ENCODE measurements at places on chromosomes 2 and 18.

DNA sequence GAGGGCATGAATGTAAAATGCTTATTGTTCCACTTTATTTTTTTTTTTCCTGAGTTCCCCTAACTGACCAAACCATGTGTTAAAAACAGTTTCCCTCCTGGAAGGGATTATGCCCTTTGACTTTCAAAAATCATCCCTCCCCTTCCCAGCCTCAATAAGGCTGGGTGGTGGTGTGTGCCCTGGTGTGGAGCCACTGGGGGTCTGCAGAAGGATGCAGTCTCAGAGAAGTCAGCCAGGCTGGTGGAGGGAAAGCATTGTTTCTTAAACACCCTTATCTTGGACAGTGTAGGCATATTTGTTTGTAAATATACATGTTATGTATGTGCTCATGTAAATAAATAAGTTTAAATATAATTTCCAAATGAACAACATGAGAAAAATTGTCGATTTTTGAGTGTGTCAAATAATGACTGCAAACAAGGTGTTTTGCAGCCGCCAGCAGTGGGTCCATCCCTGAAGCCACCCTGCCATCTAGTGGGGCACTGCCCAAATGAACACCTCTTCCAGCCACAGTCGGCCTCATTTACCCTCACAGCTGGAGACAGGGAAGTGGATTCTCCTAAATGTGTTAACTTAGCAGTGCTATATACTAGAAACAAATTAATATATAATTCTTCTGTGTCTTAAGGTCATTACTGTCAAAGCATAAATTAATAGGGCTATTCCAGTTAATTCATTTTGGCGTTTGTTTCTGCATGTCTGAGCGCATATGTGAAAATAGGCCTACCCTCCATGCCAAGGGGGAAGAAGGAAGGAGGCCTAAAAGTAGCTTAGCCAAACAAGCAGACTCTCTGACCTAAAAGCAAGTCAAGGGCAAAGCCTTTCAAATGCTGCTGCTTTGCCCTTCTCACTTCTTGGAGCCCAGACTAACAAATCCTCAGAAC is 209.6 kb upstream of the PIK3C3 start:
- DNase-seq, result peak; percentile 45

DNA sequence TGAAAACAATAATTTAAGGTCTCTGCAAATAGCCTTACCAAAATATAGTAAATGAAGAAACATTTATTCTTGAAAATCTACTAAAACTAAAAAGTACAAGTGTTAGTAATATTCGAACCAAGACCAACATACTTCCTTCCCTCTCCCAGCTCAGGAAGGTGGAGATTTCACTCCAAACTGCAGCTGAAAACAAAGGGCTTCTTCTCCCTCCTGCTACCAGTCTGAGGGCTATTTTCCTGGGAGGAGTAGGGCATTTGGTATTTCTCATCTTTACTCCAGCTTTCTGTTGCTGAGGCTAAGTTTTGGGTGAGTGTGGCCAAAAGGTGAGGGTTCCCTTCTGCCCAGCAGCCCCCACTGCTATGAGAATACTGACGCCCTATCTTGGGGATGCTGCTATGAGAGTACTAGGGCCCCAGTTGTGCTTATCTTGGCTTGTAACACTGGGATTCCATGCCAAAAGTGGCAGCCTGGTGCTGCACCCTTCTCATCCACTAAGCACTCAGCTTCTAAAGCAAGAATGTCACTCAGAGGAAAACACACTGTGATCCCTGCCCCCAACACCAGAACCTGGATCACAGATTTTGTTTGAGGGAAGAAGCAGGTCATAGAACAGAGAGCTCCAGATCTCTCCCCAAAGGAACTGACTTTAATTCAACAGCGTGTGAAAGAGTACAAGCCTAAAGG is 130.7 kb upstream of the KLF7 start:
- DNase-seq, result no peak

DNA sequence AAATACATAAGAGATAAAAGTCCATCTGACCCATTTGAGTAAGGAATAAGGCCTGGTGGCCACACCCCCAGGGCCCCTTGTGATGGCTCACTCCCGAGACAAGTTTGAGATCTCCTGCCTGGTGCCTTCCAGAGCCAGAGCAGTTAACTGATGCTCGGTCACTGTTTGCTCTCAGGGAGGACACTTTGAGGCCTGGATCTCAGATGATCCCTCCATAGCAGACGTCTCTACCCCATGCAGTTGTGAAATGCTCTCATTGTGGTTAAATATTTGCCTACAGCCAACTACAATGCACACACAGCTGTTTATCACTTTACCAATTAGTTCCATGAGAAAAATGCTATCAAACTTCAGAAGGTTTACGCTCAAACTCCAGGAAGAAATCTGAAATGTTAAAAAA is 12.3 kb downstream of the GYPC start:
- DNase-seq, result no peak

DNA sequence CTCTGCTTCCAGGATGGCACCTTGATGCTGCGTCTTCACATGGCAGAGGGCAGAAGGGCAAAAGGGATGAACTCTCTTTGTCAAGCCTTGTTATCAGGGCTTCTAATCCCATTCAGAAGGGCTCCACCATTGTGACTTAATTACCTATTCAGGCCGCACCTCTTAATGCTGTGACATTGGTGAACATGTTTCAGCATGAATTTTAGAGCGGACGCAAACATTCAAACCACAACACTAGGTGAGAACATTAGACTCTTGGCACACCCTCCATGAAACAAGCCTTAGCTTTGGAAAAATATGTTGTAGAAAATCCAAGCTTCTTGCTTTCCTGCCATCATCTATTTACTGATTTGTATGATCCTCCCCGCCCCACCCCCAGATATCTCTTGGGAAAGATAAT is 17.9 kb downstream of the DAW1 start:
- no peak for DNase-seq

- no peak for DNase-seq
Measured at GRCh38 chr2:223797037-223797436, 40.3 kb downstream of the AP1S3 start.

DNA sequence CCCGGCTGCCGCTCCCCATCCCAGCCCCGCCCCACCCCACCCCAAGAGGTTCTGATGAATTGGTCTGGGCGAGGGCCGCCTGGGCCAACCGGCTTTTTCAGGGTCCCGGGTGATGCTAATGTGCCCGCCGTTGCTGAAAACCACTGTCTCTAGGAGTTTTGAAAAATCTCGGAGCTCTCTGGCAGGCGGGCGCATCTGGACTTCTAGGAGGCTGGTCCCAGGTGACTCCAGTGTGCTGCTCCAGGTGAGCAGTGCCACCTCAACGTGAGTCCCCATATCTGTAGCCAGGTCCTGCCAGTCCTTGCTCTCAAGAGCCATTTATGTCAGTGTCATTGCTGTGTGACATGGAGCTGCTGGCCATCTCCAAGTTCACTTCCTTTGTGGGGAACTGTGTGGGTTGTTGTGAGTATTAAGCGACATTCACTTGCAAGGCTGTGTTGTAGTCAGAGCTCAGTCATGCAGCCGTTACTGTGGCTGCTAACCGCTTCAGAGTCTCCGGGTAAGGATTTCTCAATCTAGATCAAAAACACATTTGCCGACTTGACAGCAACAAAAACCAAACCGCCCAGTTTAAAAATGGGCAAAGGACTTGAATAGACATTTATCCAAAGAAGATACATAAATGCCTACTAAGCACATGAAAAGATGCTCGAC is at the start of gene RFX8:
Gene RFX8 (minus strand): TSS at position 382 of the 654 bp plus-strand sequence. CDS start 8,264 bp downstream, outside the sequence.
- DNase-seq, result no peak

DNA sequence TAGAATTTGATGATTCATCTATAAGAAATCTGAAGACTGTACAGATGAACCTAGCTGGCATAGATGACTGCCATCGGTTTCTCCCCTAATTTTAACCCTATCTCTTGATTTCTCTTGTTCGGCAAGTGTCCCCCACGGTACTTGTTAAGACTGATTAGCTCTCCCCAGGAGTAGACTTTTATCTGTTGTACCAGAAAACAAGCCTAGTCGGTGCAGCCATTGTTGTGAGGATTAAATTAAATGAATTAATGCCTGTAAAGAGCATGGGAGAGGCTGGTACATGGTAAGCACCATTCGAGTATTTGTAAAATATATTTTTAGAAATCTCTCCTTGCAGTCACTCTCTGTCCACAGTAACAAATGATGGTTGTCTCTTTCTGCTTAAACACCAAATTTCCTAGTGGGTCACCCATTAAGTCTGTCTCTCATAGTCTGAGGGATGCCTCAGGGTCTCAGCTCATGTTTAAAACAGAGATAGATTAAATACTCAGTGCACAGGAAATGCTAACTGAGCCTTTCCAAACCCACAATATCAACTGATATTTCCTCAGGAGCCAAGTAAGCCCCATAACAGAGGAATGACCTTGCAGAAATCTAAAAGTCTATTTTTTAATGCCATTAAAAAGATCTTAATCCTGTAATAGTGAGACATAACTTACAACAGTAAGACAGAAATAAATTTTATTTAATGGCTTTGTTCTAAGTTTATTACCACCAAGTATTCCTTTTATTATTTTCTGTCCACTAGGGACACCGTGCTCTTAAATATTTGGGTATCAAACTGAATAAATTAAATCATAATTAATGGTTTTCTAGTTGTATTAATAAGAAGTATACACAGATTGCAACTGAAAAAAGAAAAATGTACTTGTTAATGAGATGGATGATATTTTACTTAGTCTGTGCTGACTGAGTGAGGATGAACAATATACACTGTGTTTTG is 2.9 kb upstream of the B4GALT6 start:
- DNase-seq, result no peak

DNA sequence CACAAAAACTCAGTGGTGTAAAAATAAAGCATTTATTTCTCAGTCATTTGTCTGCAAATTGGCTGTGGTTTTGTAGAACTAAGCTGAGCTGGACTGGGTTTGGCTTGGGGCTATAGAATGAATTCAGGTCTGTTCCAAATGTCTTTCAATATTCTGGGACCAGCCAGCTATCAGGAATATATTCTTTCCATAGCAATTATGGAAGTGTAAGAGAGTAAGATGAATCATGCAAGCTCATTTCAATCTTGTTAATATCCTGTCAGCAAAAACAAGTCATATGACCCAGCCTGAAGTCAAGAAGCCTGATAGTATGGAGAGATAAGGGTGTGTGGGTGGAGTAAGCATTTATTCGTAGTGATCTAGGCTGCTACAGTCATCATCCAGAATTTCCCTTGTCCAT is 481.0 kb upstream of the CDH2 start:
- DNase-seq, result no peak

GRCh38 chr2:88697370-88698026 is 6.0 kb downstream of the RPIA start:
- DNase-seq, result no peak

GRCh38 chr2:38128653-38129052 is 52.7 kb upstream of the CYP1B1 start:
- DNase-seq, result peak; percentile 35

DNA sequence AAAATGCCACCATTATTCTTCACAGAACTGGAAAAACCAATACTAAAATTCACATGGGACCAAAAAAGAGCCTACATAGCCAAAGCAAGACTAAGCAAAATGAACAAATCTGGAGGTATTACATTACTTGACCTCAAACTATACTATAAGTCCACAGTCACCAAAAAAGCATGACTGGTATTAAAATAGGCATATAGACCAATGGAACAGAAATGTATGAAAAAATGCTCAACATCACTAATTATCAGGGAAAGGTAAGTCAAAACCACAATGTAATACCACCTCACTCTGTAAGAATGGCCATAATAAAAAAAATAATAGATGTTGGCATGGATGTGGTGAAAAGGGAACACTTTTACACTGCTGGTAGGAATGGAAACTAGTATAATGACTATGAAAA is 158.6 kb downstream of the CDH2 start:
- no peak for DNase-seq

DNA sequence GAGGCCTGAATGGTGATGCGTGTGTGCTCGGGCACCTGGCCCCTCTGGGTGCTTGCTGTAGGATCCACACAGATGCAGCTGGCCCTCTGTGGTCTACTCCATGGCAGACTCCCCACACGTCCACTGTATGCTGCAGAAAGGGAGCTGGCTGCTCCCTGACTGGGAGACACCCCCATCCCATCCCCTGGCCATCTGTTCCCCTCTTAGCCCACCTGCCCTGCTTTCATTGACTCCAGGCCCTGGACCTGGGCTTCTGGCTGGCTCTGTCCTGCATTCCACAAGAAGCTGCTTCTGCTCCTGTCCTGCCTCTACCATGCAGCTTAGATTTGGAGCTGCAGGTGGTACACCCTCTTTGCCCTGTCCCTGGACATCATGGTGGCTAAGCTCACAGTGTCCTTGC is 80.1 kb downstream of the FHOD3 start:
- no peak for DNase-seq

GRCh38 chr2:160111951-160112798 is 49.8 kb upstream of the PLA2R1 start:
- no peak for DNase-seq

DNA sequence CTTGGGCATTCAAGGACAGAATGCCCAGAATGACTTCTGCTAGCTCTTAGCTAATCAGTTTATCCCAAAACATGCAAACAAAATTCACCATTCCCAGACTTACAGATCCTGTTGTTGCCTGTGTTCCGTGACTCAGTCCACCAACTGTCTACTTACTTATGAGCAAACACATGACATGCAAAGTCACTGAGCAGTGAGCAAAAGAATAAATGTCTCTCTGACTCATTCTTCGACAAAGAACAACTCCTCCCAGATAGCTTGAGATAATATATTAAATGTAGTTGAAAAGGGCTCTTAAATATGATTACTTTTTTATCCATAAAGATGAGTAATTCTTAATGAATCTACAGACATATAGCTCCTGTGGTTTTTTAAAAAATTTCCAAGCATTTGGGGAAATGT is 9.0 kb upstream of the CREG2 start:
- no peak for DNase-seq

DNA sequence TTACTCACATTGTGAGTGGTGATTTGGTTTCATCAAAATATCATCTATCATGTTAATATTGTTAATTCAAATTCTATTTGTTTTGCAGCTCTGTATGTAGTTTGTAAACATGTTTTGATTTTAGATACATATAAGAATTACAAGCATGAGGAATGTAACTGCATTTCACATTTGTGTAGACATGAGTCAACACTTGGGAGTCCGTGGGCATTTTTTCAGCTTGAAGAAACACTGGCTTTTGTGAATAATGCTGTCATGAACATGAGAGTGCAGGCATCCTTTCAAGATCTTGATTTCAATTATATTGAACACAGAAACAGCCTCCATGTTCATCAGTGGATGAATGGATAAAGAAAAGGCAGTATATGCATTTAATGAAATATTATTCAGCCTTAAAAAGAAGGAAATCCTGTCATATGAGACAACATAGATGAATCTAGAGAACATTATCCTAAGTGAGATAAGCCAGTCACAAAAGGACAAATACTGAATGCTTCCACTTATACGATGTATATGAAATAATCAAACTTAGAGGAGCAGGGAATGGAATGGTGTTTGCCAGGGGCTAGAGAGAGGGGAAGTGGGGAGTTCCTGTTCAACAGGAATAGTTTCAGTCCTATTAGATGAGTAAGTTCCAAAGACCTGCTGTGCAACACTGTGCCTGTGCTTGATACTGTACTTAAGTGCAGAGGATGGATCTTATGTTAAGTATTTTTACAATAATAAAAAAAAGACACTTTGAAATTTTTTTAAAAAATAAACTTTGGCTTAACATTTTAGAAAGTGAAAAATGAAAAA is 194.9 kb downstream of the LRATD1 start:
- no peak for DNase-seq

- DNase-seq, result peak; percentile 45
Measured at GRCh38 chr2:144523596-144524117, 3.7 kb upstream of the ZEB2 start.
